Pulmonary artery endothelial cell (primary cell): ENCODE measurements at places on chromosomes 6 and 20.

DNA sequence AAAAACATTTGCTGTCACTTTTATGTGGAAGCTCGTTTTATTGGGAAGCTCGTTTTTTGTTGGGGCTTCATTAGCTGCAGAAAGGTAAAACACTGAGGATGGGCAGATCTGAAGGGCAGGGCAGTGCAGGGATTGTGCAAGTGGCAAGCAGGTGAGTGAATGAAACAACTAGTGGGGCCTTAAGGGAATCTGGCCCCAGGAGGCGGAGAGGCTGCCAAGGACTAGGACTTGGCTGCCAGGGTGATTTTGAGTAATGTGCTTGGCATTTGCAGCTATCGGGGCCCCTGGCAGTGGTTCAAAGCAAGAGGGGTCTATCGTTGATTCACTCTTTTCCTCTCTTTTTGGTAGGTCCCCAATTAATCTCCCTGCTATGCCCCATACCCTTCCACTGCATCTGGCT lies 11.5 kb downstream of the IL22RA2 start:
- DNase-seq: no peak

DNA sequence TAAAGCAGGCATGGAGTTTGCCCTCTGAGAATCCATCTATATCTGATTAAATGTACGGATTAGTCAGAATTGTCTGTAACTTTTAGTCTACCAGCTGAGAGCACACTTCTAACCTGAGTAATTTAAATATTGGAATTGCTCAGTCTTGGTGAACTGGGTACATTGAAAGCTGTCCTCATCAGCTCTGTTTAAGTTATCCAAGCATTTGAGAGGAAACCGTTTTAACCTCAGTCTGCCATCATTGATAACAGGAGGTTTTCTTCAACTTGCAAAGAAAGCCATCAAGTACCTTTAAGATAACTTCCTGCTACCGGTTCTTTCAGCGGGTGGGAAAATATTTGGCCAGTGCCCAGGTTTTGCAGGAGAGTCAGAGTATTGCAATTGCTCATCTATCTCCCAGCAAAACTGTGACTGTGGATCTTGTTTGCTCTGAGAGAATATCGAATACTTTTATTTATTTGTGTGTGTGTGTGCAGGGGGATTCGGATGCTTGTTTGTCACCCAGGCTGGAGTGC lies 31.1 kb upstream of the F13A1 start:
- no peak for DNase-seq

- no peak for DNase-seq
Measured at GRCh38 chr6:40356242-40356910, 230.8 kb downstream of the LRFN2 start.

DNA sequence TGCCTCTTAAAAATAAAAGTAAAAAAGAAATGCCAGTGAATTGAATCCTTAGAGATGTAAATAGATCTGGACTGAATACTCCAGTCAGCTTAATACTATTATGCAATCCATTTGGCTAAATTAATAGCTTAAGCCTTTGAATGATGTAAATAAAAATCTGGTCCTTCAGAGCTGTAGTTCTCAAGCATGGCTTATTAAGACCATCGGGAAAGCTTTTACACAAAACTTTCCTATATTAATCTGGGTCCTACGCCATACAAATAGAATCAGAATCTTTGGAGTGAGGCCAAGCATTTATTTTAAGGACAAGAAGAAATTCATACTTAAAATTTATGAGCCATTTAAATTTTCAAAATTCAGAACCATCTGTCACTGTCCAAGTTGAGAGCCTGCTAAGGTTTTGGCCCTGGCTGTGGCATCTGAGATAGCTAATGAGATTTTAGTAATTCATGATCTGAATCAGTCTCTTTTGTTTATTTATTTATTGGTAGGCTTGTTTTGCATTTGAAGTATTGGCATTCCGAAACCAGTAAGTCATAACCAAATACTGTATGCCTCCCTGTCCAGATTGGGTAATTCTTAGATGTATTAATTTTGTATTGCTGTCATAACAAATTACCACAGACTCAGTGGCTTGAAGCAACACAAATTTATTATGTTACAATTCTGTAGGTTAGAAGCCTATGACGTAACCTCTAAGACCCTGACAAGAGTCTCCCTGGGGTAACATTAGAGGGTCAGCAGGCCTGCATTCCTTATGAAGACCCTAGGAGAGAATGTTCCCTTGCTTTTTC lies 228.1 kb upstream of the RAB32 start:
- no peak for DNase-seq

- DNase-seq: no peak
Measured at GRCh38 chr6:23377830-23378229, 748.2 kb upstream of the NRSN1 start.

DNA sequence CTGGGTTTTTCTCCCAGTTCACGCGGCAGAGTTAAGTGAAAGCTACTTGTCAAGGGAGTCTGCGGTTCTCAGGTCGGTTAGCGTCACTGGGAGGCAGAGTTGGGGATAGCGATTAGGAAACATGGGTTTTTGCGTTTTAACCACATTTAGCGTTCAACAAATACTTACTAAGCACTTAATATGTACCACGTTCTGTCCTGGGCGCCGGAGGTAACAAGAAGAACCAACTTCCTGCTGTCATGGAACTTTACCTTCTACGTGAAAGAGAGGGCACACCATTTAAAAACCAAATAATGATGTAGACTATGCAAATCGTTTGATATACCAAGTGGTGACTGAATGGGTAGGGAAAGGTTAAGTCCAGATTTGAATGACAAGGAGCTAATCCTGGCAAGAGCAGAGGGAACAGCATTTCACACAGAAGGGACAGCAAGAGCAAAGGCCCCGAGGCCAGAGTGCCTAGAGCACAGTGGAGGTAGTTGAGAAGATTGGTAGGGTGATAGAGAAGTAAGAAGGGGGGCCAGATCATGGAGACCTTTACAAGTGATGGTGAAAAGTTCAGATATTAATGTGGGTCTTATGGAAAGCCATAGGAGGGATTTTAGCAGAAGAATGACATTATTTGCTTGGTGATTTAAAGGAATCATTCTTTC lies 744 bp downstream of the RIOK1 start:
- DNase-seq: no peak

DNA sequence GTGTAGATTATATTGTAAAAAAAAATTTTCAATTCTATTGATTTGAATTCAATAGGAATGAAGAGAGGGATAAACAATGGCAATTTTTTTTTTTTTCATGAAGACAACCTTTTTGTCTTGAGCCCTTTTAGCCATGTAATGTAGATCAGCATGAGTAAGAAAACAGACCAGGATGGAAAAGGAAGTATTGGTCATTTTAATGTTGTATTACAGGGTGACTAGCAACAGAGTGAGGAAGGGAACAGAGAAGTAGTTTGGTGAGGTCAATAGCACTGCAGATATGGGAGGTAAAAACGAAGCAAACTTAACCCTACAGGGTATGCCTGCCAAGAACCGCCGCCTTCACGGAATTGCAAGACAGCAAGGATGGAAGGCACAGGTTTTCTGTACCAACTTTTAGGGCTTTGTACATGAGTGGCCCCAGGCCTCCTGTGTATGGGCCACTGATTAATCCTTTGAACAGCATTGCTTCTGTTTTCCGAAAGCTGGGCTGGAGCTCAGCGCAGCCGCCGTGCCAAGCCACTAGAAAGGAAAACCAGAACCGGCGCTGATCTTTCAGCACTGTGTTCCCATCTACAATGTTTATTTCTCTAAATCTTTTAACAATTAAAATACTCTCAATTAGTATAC lies 383.7 kb downstream of the CENPW start:
- DNase-seq: no peak

GRCh38 chr6:108009894-108010293 lies 51.9 kb upstream of the SEC63 start:
- DNase-seq: no peak

DNA sequence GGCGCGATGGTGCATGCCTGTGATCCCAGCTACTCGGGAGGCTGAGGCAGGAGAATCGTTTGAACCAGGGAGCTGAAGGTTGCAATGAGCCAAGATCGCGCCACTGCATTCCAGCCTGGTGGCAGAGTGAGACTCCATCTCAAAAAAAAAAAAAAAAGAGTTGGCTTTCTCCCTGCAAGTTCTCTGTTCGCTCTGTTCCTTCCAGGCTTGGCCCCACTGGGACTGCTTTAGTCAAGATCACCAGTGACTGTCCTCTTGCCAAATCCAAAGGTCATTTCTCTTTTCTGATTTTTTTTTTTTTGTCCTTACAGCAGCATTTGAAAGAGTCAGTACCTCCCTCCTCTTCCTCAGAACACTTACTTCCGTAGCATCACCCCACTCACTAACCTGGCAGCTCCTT lies 10.8 kb upstream of the GNRH2 start:
- DNase-seq: no peak

DNA sequence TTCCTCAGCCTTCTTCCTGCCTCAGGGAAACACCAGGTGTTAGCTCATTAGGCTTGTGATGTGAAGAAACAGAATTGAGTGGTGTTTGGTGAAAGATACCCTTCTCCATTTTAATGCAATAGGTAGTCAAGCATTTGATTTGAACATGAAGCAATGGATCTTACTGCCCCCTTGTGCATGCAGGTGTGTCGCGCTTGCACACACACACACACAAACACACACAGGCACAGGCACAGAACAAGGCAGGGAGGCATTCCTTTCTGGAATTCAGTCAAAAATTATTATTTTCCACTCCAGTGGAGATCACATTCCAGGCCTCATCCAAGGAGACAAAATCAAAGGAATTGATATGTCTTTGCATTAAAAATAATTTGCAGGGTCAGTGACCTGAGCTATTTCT lies 667.0 kb upstream of the MARCKS start:
- DNase-seq: no peak
